ENCODE measurements at places on chromosomes 4 and X.

- DNase-seq, result no peak
Observed at GRCh38 chr4:75494563-75494962, 19.6 kb downstream of the RCHY1 start.

DNA sequence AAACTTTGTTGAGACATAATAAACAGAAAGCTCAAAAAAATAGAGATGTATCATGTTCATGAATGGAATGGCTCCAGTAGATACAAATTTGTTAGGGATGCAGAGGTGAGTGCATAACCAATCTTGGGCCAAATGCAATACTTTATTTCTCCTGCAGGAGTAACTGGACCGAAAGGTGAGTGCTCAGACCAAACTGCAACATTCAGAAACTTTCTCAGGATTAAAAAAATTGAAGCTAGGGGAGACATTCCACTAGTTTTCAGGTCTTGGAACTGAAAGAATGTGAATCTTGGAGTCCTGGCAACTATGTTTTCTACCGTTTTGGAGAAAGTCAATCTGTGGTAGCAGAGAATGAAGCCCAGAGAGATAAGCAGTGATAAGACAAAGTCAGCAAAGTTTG lies 21.2 kb upstream of the LCORL start:
- DNase-seq, result no peak

- no peak for DNase-seq
Observed at GRCh38 chr4:36187723-36188333, 56.5 kb downstream of the ARAP2 start.

DNA sequence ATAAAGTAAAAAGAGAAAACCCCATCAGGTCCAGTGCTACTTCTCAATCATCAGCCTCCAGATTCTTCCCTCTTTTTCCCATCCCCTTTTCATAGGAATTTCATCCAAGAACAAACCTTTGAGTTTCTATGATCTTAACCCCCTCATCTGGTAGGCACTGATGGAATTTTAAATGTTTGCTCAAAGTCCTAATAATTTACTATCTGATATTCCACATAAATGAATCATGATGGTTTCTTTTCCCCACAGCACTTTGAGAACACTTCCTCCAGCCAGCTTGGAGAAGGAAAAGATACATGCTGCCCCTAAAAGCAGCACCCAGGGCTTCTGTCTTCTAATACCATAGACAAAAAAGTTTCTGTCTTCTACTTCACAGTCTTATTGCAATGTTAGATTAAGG lies 19.4 kb upstream of the KLHL8 start:
- no peak for DNase-seq

DNA sequence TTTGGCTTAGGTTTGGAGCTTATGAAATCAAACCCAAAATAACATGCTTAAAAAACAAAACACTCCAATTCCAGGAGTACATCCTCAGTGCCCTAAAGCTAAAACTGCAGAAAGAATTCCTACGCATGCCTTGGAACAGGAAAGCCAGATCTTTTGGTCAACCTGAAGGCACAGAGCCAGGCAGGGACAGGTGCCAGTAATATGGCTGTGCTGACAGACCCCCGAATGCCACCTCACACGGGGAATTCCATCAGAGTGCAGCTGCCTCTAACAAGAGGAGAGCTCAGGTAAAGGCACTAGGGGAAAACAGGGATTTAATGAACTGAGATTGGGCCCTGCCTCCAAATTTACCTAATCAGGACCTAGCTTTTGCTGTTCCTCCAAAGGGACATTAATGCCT lies 77.1 kb downstream of the SHISA3 start:
- no peak for DNase-seq

GRCh38 chr4:146520896-146521540 lies 722 bp downstream of the SLC10A7 start:
- DNase-seq, result peak; percentile 24

- no peak for DNase-seq
Observed at GRCh38 chr4:33357121-33357520, 2637.0 kb downstream of the PCDH7 start.

GRCh38 chrX:70324326-70324725 lies 34.4 kb downstream of the KIF4A start:
- DNase-seq, result no peak

GRCh38 chr4:2714918-2715317 lies 41.2 kb downstream of the TNIP2 start:
- no peak for DNase-seq

- DNase-seq, result no peak
Observed at GRCh38 chrX:48474581-48474980, 1.4 kb upstream of the FTSJ1 start.

DNA sequence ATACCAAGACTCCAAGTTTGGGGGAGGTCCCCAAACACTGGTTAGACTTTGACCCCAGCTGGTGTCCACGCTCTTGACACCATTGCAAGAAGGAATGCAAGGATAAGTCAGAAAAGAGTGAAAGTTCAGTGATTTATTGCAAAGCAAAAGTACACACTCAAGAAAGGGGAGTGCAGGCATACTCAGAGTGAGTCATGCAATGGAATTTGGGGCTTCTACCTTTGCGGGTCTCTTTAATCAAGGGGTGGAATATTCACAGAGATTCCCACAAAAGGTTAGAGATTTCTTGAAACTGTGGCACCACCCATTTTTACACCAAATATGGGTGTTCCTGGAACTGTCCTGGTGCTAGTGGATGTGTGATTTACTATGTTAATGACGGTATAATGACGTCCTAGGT lies 5.2 kb upstream of the SMIM10L2A start:
- no peak for DNase-seq

GRCh38 chr4:148649652-148650331 lies 207.6 kb upstream of the NR3C2 start:
- DNase-seq, result no peak

DNA sequence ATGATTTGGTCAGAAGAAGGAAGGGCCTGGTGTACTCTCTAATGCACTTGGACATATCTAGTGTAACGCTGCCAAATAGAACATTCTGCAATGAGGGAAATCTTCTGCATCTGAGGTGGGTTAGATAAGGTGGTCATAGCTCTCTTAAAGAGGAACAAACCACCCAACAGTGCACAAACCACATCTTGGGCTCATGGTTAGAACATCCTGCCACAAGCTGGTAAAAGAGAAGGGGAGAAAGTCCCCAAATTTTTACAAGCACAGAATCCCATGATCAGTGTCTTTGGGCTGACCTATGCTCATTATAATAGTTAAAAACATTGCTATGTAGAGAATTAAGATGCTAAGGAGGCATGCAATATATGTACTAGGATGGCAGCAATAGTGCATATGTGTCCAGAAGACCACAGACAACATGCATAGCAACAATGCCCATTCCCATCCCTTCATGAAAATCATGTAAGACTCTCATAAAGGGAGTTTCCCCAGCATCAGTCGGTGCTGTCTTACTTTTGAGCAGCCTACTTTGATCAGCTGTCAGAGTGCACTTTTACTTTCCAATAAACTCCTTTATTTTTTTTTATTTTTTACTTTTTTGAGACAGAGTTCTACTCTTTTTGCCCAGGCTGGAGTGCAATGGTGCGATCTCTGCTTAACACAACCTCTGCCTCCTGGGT lies 99.7 kb upstream of the SLC7A11 start:
- no peak for DNase-seq

DNA sequence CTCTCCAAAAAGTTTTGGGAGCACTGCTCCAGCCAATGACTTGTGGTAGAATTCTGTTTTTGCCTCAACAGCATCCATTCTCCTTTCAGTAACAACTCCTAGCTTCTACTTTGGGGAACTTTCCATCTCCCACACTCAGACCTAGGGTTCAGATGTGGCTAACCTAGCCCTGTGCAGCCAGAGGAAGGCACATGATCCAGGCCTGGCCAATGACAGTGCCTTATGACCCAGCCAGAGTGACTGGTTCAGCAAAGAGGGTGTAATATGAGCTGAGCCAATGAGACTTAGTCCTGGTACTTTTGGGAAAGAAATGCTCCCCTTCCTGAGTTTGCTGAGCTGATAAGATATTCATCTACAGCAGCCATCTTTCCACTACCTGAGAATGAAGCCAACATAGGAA lies 5.4 kb upstream of the USP46 start:
- DNase-seq, result no peak

DNA sequence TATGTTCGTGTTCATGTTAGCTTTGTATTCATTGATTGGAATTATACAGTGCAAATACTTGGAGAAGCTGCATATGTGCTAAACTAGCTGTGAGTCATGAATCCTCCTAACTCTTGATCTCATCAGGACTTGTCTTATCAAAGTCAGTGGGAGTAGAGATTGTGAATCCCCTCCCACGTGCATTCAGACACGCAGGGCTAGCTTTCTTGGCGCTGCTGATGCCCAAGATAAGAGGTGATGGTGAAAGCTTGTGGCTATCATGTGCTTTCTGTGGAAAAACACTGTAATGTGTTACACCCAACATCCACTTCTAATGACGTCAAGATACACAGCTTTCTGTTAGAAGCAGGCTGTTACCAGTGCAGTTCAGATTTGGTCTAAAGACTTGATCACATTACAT lies 348.7 kb upstream of the HAND2 start:
- no peak for DNase-seq

DNA sequence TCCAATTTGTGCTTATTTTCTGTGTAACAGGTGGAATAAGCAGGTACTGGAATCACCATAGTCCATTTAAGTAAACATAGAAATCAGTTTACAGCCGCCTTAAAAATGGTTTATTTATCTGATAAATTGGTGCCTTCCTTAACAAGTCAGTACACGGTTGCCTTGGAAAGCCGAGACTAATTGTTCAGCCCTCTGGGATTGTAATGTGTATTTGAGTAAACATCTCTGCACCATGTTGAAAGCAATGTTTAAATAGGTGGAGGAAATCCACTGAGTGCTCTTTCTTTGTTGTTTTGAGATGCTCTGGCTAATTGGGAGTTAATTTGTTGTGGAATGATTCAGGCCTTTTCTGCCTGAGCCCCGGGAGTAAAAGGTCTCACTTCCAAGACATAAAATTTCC lies 45.7 kb upstream of the ADRA2C start:
- no peak for DNase-seq

DNA sequence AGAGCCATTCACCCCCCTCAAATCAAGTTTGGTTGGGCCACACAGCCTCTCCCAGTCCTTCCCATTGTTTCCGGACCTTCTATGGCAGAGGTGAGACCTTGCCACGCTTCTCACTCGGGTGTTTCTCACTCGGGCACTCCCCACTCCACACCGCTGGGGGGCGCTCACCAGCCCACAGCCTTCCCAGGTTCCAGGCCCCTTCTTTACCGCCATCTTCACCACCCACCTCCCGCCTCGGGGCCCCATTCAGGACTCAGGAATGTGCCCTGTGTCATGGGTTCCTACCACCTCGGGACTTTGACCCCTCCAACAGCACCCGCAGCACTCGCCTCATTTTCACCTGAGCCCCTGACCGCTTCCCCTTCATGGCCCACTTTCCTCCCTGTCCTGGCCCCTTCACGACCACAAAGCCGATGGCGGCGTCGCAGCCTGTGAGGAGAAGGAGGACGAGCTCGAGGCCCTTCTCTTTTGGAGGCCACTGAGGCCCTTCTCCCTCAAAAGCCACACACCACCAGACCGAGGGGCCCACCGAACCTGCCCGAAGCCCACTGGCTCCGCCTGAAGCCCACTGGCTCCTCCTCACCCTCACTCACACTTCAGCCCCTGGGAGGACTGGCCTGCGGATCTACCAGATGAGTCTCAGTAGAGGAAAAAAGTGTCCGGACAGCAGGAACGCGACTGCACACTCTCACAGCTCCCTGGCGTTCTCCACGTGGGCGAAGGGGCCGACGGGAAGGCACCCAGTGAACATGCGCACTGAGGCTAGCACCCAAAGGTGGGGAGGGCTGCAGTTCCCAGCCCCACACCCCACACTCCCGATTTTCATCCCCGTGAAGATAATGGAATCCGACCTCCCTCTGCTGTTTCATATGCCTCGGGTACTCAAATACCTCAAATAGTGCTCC lies at the start of gene PAGE1:
Gene PAGE1, minus strand, starts transcription at position 709 of the 905 bp plus-strand sequence. CDS start 1,214 bp downstream, outside the sequence.
- no peak for DNase-seq

- no peak for DNase-seq
Observed at GRCh38 chr4:5742388-5742787, 31.4 kb downstream of the EVC start.

DNA sequence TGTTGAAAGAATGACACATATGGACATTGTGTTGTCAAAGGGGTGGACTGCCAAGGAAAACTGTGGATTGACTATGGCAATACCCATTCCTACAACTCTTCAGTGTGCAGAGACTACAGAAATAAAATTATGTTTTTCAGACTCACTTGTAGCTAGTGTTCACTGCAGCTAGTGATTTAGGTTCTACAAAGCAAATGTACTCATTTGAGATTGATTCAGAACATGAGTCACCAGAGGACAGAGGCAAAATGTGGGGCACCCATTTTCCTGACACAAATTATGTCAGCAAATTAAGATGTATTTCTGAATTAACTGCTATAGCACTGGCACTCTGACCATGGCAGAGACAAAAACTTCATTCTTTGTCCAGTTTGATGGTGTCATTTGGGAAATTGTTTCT lies 40.7 kb downstream of the SPCS3 start:
- no peak for DNase-seq

- no peak for DNase-seq
Observed at GRCh38 chr4:72218953-72219352, 187.2 kb downstream of the NPFFR2 start.

DNA sequence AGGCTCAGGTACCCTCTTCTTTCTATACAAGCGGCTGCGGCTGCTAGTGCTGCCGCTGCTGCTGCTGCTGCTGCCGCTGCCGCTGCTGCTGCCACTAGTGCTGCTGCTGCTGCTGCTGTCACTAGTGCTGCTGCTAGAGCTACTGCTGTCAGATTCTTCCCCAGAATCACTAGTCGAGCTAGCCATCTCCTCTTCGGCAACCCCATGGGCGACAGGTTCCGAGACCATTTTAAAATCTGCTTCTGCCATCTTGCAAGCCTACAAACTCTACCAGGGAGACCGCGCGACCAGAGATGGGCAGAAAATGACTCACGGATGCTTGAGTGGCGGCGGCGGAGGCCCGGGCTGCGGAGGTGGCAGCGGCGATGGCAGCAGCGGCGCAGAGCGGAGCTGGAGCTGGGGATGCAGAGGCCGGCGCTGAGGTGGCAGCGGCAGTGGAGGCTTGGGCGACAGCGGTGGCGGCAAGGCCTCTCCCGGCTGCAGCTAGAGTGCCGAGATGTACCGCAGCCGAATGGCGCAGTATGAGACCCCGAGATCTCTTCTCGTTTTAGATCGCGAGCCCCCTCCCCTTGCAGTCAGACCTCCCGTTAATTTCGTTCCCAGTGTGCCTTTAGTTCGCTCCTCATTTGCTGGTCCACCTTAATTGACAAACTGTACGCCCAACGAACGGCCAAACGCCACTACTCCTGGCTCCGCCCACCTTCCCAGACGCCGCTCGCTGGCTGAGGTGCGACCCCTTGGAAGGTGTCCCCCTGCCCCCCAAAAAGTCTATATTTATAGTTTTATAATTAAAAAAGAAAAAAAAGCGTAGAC lies at the start of gene NAP1L3:
Gene NAP1L3, minus strand, starts transcription at position 523 of the 813 bp plus-strand sequence. Its CDS starts 274 bp downstream, at position 249.
- DNase-seq, result peak; percentile 70

DNA sequence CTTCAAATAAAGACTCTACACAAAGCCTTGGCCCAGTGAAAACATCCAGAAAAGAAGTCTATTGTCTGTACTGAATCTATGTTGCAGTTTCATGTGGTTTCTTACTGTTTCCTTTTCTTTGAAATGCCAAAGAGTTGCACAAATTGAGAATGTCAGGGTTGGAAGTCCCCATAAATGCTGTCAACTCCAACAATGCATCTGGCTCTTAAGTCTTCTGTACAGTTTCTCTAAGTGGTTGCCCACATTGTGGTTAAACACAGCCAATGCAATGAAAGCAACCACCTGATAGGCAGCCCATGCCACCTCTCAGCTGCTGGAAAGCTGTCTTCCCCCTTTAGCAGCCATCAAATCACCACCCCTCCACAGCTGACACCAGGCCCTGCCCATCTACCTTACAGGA lies 67.2 kb upstream of the C1GALT1C1 start:
- no peak for DNase-seq
